ENCODE measurements at places on chromosomes 1 and 21.

- no peak for DNase-seq
Observed at GRCh38 chr1:51336004-51336403, 5.6 kb upstream of the TTC39A start.

GRCh38 chr1:172163498-172164215, 256.8 kb upstream of the C1orf105 start:
- no peak for DNase-seq

DNA sequence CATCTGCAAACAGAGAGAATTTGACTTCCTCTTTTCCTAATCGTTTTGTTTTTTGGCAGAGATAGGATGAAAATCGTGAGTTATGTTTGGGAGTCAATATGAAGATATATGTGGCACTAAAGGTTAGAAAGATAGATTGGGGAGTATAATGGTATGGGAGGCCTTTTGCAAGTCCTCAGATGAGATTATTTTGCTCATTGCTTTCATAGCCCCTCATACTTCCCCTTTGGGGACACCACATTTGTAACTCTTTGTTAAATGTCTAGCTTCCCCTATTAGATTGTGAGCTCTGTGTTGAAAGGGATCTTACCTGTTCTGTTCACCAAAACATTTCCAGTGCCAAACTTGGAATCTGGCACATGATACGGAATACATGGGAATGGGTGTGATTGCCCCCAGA, 30.2 kb downstream of the RAVER2 start:
- no peak for DNase-seq

- no peak for DNase-seq
Observed at GRCh38 chr1:175332515-175332914, 139.9 kb upstream of the KIAA0040 start.

- DNase-seq: no peak
Observed at GRCh38 chr1:50929376-50929958, 30.6 kb downstream of the FAF1 start.

Data from nephron progenitor cell (in vitro differentiated cells).